ENCODE measurements at places on chromosomes 2 and 18.

- DNase-seq, result no peak
These were observed 34.8 kb downstream of the METTL4 start for GRCh38 chr18:2536493-2536892.

DNA sequence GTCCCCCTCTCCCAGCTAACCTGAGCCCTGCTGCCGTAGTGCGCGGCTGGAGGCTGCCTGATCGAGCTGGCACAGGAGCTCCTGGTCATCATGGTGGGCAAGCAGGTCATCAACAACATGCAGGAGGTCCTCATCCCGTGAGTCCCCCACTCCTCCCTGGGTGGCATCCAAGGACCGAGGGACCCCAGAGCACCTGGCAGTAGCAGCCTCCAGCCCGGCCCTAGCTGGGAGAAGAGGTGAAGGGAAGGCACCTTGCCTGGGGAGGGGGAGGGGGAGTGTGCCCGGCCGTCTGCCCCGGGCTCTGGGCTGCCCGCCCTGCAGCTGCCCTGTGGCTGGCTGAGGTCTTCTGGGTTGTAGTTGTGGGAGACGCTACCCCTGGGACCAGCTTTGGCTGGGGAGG lies 26.3 kb downstream of the ANO7 start:
- DNase-seq, result no peak

- DNase-seq, result no peak
These were observed 91.0 kb downstream of the MARCHF4 start for GRCh38 chr2:216281316-216281715.

DNA sequence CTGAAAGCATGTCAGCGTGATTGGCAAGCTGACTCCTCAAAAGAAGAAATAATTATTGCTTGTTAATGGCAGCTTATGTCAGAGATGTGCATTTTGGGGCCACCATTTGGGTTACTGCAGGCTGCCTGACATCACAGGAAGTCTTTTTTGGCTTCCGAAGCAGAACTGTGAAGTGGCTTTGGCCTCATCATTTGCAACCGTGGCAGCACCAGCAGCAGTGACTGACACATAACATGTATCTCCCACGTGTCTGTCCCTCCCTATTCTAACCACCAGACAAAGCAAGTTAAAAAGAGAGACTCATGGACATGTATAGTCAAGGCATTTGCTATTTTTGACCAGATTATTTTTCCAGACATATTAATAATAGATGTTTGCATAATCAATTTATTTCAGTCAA lies 488.7 kb upstream of the ACVR2A start:
- peak; percentile 67 for DNase-seq

- DNase-seq, result no peak
These were observed 3.4 kb downstream of the CHST9 start for GRCh38 chr18:27181726-27182125.

- no peak for DNase-seq
These were observed 161.1 kb downstream of the KCNH7 start for GRCh38 chr2:162677476-162677875.

DNA sequence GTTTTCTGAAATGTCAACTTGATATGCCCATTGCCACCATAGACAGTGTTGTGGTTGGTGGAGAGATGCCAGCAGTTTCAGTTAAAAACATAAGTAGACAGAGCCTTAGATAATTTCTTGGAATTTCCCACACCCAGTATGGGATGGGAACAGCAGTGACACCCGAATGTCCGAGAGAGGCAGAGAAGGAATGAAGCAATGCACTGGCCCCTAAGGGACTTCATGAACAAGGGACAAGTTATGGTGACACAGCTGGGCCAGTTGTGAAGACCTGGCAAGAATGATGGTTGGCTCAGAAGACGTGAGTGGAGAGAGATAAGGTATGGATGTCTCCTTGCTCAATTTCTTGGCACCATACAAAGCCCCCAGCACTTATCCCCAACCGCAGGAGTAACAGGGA lies 165.2 kb upstream of the APCDD1 start:
- DNase-seq, result no peak

Measured in GM12865 (cell line).